ENCODE measurements at places on chromosomes 11 and 22. TPM values are rescaled to one million over a fixed set of nuclear protein-coding genes. Genes with fewer than 3 reads are reported as not detected.

GRCh38 chr11:46616551-46617133 lies 385 bp downstream of the HARBI1 start:
- no peak for DNase-seq

The APOL6 gene
- polyA plus RNA-seq, result 1.4 TPM

- no peak for DNase-seq
Observed at GRCh38 chr11:111923951-111924350, 5.2 kb downstream of the C11orf52 start.

The SPI1 gene
- polyA plus RNA-seq, result 42.8 TPM

The PTGDR2 gene
- not detected for polyA plus RNA-seq

GRCh38 chr22:47370448-47371262 lies 608.2 kb downstream of the TBC1D22A start:
- DNase-seq, result no peak

GRCh38 chr22:30265131-30265720 lies 1.4 kb downstream of the OSM start:
- DNase-seq, result no peak

The CCDC188 gene
- polyA plus RNA-seq, result not detected

The PDGFD gene
- not detected for polyA plus RNA-seq

GRCh38 chr11:27186580-27186979 lies 146.0 kb downstream of the BBOX1 start:
- no peak for DNase-seq

GRCh38 chr11:112398798-112399478 lies 138.3 kb upstream of the PLET1 start:
- no peak for DNase-seq

- DNase-seq, result no peak
Observed at GRCh38 chr11:96055706-96056387, 131.9 kb upstream of the MTMR2 start.

The RIC3 gene
- polyA plus RNA-seq, result 4.7 TPM

- DNase-seq, result peak; percentile 99
Observed at GRCh38 chr11:61429691-61430582, at the start of the genes CPSF7 and SDHAF2. Gene CPSF7 (minus strand): TSS chr11:61429975. CDS start chr11:61429235, 740 bp downstream. Gene SDHAF2 (plus strand): TSS chr11:61430124. CDS start chr11:61430147, 23 bp downstream.

- no peak for DNase-seq
Observed at GRCh38 chr11:122737951-122738693, 82.6 kb downstream of the UBASH3B start.

The RCOR2 gene
- polyA plus RNA-seq, result not detected
